ENCODE measurements at places on chromosomes 6 and 20.

GRCh38 chr6:125812394-125813292 is 21.9 kb downstream of the NCOA7 start:
- no peak for DNase-seq

DNA sequence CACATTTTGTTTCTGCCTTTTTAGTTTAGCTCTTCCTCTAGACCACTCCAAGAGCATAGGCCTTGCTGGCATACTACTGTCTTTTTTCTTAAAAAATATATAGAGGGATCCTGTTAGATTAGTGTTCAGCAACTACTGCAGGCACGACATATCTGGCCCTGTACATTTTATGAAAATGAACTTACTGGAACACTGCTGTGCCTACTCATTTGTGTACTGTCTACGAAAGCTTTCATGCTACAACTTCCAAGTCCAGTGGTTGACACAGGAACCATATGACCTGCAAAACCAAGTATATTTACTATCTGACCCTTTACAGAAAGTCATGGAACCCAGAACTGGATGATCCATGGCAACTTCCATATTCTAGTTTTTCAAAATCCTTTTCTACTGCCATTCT is 66.6 kb upstream of the SPTLC3 start:
- no peak for DNase-seq

DNA sequence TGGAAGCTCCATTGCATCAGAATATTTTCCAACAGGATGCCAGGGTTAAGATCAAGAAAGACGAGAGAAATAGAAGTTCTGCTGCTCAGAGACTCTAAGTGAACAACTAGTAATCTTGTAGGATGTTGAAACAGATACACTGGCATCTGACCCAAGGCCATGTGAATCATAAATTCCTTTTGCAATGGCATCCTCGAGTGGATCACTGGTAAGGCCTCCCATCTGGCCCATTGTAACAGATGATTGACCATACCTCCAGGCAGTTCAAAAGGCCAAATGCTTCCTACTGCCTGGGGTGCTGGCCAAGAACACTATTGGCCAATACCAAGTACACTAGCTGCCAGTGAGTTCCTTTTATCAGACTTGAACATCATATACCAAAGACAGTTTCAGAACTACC is 9.9 kb upstream of the SLC17A3 start:
- no peak for DNase-seq

DNA sequence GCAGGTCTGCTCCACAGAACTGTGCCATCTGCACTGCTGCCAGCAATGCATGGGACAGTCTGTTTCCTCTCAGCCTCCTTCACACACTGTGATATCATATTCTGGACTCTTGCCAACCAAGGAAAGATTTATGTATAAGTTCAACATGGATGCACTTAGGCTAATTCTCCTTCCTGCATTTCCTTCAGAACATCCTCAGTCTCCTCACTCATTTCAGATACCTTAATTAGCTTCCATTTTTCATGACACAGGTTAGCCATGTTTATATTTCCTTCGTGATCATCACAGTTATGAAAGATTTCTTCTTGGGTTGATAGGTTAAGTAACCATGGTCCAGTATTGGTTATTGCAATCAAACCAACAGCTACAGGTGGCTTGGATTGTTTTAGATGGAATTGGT is 46.4 kb upstream of the DDR1 start:
- no peak for DNase-seq

- no peak for DNase-seq
Measured at GRCh38 chr6:126812010-126812409, 306.5 kb upstream of the RSPO3 start.

- DNase-seq, result no peak
Measured at GRCh38 chr20:24027229-24027628, 38.6 kb upstream of the GGTLC1 start.

DNA sequence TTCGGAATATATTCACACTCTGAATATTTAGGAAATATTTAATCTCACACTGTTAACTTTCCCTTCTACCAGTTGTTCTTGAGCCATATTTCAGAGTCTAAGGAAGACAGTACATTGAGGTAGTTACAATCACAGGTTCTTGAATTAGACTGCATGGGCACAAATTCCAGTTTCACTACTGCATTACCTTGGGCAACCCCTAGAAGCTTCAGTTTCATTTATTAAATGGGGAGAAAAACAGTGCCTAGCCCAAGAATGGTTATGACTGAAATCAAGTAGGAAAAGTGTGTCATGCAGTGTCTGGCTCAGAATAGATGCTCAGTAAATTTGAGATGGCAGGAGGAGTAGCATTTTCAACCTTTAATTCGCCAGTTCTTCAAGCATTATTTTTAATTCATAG is 124.5 kb upstream of the SAMD5 start:
- no peak for DNase-seq

DNA sequence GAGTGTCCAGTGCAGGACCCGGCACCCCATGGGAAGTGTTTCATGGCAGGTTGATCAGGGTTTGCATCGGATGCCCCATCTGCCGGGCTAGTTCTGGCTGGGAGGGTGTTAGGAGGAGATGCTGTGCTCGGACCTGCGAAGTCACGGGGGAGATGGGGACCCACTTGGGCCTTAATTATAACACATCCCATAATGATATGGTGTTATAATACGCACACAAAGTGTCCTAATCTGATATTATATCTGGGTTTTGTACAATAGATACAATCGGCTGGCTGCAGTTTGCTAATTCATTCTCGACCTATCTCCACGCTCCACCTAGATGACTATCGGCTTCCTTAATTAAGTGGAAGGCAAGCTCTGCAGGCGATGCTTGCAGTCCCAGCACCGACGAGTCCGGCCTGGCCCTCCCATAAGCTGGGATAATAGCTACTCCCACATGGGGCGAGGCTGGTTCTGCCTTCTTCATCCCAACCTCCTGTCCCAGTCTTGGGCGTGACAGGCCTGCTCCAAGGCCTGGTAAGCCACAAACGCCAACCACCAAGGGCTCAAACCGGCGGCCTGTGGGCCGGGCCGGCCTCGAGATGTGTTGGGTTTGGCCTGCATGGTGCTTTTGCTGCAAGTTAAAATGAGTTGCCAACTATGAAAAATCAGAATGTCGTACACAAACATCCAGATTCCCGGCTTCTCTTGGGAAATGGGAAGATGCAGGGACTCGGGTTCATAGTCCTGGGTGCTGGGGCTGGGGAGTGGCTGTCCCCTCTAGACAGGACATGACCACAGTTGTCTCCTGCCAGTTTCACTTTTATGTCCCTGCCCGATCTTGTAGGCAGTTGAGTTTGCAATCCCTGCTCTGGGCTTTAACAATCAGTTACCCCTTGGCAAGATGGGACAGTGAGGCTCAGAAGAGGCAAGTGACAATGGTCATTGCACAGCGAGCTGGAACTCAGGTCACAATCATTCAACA is 32.7 kb downstream of the CEBPB start:
- no peak for DNase-seq

GRCh38 chr6:24985323-24985722 is 49.6 kb upstream of the RIPOR2 start:
- DNase-seq, result no peak

DNA sequence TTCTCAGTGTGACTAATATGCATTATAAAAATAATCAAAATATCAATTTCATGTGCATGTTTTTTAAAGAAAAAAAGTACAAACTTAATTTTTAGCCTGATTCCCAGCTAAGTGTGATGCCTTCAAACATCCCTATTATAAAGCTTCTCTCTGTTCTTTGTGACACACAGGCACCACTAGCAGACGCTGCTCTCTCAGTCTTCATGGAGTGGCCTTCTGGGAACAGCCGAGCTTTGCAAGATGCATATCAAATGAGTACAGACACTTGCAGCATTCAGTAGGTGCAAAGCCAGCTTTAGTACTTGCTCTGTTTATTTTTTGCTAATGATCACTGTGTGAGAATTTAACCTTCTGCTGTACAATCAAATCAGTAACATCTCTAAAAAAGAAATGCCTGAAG is 340.0 kb downstream of the ADGRB3 start:
- DNase-seq, result no peak

- no peak for DNase-seq
Measured at GRCh38 chr20:43662943-43663655, 3.8 kb upstream of the MYBL2 start.

DNA sequence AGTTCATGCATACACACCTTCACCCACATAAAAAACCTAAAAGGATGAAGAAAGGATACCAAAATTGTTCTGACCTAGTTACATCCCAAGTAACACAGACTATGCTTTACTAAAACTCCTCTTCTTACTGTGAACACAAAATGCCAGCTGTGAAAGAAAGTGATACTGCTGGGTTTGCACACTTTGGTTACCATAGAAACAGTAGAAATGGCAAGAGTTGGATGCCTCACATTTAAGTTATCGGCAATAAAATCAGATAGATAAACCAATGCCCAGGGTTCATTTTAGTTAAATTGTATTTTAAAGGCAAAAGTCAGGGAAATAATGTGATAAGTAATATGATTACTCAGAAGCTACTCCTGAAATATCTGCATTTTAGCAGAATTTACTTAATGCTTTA is 161.9 kb downstream of the CDK19 start:
- no peak for DNase-seq

GRCh38 chr6:70045413-70045812 is 179.1 kb downstream of the COL19A1 start:
- DNase-seq, result no peak

- DNase-seq, result no peak
Measured at GRCh38 chr6:38775870-38776269, 60.8 kb downstream of the DNAH8 start.

DNA sequence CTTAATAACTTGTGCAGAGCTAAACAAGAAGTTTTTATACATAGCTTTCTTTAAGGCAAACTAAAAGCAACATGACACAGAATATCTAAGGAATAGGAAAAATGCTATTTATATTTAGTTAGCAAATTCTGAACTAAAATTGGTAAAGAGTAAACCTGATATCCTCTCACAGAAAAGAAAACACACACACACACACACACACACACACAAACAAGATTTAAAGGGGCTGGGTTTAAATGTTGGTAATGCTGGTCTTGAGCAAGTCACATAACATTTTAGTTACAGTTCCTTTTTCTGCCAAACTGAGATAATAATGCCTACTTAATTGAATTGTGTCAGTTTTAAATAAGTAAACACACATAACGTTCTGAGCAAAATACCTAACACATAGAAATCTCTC is 1.6 kb downstream of the TRDN start:
- no peak for DNase-seq

Measured in left renal cortex interstitium (tissue), 4 donors.